ENCODE measurements at places on chromosomes 1 and 21.

GRCh38 chr21:44708213-44708865 is 3.0 kb downstream of the TSPEAR start:
- DNase-seq = no peak

- DNase-seq = peak; percentile 93
Observed at GRCh38 chr1:33986390-33987095, 122.7 kb downstream of the HMGB4 start.

GRCh38 chr1:109671067-109671466 is 3.2 kb downstream of the GSTM2 start:
- DNase-seq = no peak

DNA sequence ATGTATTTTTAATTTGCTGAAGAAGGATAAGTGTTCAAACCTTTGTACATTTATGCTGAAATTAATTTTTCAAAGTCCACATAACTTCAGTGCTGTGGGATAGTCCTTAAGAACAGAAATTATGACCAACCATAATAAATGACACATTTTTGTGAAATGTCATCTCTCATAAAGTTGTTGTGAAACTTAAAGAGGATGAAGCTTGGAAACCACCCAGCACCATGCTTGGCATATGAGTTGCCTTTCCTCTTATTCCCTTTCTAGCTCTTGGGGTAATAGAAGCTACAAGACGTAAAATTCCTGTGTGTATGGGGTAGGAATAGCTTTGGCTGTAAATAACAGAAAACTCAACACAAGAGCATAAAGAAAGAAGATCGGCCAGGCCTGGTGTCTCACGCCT is 18.9 kb upstream of the USP24 start:
- no peak for DNase-seq

- peak; percentile 93 for DNase-seq
Observed at GRCh38 chr1:17829579-17829978, 74.4 kb downstream of the ACTL8 start.

DNA sequence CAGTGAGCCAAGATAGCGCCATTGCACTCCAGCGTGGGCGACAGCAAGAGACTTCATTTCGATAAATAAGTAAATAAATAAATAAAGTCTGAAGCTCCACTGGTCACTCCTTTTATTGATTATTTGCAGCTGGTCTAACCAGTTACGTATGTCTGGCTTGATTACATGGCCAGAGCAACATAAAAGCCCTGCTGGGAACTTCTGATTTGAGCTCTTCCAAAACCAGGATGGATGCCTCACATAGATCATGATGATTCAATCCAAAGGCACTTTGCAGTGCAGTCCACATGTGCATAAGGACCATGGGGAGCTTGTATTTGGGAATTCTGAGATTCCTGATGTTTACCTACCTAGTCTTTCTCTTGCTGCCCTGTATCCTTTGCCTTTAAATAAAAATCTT is 24.0 kb downstream of the NSUN4 start:
- no peak for DNase-seq

DNA sequence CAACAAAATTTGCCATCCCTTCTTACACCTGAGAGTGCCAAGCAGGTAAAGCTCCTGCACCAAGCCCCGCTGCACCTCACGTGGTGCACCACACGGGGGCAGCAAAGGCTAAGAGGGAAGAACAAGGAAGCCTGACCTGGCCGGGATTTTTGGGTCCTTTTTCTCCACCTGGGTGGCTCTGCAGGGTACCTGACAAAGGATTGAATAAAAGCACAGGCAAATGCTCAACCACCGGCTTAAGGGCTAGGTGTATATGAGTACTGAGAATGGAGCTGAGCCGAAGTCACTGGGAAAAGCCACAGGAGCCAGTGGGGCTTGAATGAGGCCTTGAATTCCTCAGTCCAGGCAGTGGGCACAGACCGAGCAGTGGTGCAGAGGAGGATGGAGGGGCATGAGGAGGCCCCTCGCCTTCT is 36.4 kb downstream of the ZNF697 start:
- DNase-seq = no peak

All from NCI-H446 (cell line).